ENCODE measurements at places on chromosomes 4 and X.

DNA sequence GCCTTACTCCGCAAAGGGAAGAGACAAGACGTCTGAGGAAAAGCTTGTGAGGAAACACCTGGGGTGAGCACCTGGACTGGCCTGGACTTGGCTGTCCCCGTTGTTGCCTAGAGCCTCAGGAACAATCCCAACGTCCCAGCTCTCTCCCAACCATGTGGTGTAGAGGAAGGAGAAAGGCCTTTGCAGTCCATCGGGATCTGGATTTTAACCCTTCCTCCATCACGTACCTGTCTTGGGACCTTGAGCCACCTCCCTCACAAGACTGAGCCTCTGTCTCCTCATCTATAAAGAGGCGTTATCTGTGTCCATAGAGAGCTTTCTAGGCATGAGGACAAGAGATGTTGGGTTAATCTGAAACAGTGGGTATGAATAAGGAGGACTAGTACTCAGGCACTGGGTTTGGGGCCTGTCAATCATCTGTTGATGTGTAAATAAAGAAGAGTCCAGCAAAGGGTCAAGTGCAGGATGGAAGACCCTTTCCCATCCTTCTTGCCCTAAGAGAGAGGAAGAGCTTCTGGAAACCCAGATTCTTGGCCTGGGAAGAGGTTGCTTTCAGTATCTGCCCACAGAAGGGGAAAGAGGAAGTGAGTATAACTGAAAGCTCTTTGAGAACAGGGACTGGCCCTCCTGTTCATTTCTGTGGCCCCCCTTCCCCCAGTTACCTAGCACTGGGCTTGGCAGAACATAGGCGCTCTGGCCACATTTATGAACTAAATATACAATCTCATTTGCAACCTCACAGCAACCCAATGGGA, 137.1 kb downstream of the PJA1 start:
- DNase-seq: no peak

GRCh38 chr4:114653675-114654074, 55.1 kb downstream of the UGT8 start:
- no peak for DNase-seq

GRCh38 chr4:28073860-28074555, 1213.4 kb downstream of the STIM2 start:
- no peak for DNase-seq

- no peak for DNase-seq
Measured at GRCh38 chr4:136793848-136794247, 738.4 kb downstream of the PCDH18 start.

DNA sequence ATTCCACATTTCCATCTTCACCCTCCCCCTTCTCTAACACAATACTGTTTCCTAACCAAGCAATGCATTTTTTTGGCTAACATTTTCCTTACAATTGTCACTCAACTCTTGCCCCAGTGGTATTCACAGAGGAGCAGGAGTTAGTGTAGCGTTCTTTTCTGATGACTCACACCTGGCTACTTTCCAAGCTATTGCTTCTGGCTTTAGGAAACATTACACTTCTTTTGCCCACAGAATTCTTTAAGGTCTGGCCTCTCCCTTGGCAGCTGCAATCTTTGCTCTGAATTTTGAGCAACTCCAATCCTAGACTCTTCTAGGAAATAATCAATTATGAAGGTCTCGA, 27.5 kb upstream of the PDGFC start:
- DNase-seq: no peak

GRCh38 chrX:40326186-40326965, 228.6 kb upstream of the BCOR start:
- DNase-seq: no peak

GRCh38 chr4:99585516-99585915, 10.9 kb downstream of the MTTP start:
- no peak for DNase-seq

DNA sequence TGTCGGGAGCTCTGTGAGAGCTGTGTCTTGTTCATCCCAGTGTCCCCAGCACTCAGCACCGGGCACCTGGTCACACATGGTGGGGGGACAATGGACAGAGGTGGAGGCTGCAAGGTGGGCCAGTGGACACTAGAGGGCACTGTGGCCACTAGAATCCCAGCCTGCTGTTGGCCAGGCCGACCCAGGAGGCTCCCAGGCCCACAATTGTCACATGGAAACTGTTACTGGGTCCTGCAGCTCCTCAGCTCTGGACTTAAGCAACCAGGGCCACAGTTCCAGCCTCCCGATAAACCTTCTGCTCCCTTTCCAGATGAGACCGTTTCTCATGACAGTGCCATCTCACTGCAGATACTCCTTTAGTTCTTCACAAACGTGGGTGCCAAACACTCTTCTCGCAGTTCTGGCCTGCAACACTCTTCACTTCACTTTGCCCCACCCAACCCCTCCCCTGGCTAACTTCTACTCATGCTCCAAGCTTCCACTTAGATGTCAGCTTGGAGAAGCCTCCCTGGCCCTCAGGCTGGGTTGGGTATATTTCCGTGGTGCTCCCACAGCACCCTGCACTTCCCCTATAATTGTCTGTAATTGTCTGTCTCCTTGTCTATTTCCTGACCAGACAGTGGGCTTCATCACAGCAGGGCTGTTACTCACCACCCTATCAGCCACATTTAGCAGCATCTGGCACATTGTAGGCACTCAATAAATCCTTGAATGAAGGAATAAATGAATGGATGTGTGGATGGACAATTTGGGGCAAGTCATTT, 3.5 kb upstream of the IQSEC2 start:
- DNase-seq: peak; percentile 47
